Activated CD8-positive, alpha-beta T cell treated with anti-CD3 and anti-CD28 coated beads, Interleukin-2, amount 10 ng/mL, durations not matched to agents 7 days and 5 days (primary cell): ENCODE measurements at places on chromosomes 3 and 15.
A peak's percentile ranks its signal among the peaks of the same experiment; 100 is the strongest.

GRCh38 chr15:99961011-99961441 lies 227.8 kb upstream of the LYSMD4 start:
- no peak for DNase-seq

GRCh38 chr15:73891328-73892315 lies 18.3 kb downstream of the TBC1D21 start:
- DNase-seq: no peak

DNA sequence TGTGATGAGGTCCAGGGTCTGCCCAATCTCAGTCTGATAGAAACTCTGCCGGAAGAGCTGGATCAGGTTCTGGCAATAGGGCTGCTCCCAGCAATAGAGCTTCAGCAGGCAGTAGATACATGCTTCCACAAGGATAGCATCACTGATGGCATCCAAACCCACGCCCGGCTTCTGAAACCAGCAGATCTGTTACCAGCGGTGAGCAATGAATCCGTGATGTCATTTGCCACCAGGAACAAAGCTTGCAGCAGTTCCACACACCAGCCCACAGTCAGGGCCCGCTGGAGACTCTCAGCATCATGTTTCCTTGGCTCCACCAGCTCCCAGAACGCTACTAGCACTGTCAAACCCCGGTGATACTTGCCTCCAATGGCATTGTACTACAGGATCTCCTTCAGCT lies 19.3 kb upstream of the TTBK2 start:
- DNase-seq: no peak

DNA sequence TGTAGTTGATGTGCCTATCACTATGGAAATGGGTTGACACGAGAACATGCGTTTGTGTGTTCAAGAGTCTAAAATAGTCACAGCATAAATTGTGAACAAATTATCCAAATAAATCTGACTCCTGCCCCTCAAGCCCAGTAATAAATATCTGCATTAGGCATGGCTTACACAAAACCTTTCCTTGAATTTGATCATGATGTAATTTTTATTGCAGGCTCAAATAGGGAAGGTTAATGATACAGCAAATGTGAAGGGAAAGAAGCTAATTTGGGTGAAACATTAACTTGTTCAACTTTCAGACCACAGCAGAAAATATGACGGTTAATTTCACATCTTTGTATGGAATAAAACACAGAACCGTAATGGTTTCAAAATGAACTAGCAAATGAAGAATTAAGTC lies 74.6 kb downstream of the WNT5A start:
- no peak for DNase-seq

- DNase-seq: no peak
These were observed 368.4 kb upstream of the IL12A start for GRCh38 chr3:159620281-159620680.

DNA sequence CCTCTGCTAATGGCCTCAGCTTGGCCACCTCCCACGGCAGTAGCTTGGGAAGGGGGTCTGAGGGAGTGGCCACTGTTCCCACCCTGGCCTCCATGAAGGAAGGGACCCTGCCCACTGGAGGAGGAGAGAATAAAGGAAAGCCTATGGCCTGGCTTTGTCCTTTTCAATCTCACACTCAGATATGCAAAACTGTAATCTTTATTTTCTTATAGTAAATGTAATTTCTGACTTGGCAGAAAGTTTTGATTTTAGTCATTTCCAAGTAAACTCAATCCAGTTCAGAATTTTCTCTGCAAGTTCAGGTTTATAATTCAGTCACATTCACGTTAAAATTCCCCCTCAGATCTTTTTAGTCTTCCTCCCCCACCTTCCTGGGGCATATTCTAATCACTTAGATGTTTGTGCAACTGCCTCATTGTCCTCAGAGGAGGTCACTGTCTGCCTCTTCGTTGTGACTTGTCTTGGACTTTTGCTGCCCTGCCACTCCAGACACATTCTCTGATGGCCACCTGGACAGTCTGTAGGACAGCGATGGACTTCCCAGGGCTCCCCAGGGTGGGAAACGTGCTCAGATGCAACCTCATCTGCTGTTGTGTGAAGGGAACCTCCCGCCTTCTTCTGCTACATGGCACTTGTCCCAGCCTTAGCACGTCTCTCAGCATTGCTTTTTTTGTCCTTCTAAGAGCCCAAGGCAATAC lies 222.8 kb upstream of the TBL1XR1 start:
- no peak for DNase-seq

GRCh38 chr3:174949523-174949922 lies 90.4 kb downstream of the NAALADL2 start:
- DNase-seq: no peak

- DNase-seq: no peak
These were observed 13.1 kb downstream of the CA12 start for GRCh38 chr15:63368503-63368902.

- DNase-seq: no peak
These were observed 53.9 kb upstream of the HERC1 start for GRCh38 chr15:63887630-63888029.

DNA sequence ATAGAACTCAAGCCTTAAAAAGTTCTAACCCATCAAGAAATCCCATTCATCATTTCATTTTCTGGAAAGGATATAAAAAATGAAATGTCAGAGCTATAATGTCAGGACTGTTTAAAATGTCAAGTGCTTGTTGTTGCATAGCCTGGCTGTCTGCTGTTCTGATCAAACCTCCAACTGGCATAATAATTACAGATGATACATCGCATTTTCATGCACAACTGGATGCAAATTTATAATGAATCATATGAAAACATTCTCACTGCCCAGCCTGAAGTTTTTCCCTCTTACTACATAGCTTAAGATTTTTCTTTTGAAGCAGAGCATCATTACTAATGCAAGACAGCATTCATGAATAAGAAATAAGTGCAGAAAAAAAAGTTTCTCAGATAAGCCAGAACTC lies 46.5 kb downstream of the GUCA1C start:
- DNase-seq: no peak

DNA sequence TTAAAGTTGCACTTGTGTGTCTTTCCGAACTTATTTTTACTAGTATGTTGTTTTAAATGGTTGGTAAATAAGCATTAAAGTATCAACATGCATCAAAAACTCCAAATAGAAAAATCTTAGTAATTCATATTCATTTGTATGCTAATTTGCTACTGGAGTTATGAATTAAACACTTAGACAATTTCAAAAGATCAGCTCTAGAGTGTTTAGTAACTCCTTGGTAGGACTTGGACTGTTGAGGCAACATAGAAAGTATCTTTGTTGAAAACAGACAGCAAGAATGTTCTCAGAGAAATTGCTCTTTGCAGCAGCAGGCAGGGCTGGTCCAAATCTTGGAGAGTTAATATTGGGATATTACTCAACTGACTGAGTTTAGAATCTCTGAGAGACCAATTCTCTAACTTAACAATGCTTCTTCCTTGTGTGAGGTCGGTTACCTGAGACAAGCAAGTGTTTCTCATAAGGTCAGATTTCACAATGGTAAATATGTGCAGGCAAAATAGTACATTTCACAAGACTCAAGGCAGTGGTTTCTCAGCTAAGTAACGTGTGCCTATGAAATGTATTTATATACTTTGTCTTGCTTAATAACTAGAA lies 147.8 kb upstream of the IL12A start:
- DNase-seq: no peak

- peak; percentile 29 for DNase-seq
These were observed 178.3 kb downstream of the UACA start for GRCh38 chr15:70584838-70585706.

DNA sequence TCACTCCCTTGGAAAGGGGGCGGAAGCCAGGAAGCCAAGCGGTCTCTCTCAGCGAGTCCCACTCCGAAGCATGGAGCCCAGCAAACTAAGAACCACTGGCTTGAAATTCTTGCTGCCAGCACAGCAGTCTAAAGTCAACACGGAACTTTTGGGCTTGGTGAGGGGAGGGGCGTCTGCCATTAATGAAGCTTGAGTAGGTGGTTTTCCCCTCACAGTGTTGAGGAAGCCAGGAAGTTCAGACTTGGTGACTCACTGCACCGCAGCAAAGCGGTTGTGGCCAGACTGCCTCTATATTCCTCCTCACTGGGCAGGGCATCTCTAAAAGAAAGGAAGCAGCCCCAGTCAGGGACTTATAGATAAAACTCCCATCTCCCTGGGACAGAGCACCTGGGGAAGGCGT lies 665.4 kb upstream of the CBLB start:
- DNase-seq: peak; percentile 54

- no peak for DNase-seq
These were observed 107.7 kb upstream of the CADPS start for GRCh38 chr3:62982795-62983455.

- no peak for DNase-seq
These were observed 317.5 kb upstream of the MCTP2 start for GRCh38 chr15:93913871-93914270.

DNA sequence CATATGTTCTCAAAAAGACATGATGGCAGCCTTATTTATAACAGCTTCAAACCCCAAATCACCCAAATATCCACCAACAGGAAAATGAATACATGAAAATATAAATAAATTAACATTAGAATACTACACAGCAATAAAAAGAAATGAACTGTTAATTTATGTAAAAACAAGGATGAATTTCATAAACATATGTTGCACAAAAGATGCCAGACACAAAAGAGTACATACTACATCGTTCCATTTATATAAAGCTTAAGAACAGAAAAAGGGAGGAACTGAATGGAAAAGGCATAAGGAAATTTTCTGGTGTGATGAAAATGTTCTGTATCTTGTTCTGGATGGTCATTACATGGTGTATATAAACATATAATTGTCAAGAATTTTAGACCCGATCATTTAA lies 69.9 kb upstream of the TUSC7 start:
- no peak for DNase-seq

GRCh38 chr15:98455904-98456303 lies 192.4 kb upstream of the IGF1R start:
- no peak for DNase-seq

- no peak for DNase-seq
These were observed 13.6 kb upstream of the ZNF774 start for GRCh38 chr15:90338532-90338931.

DNA sequence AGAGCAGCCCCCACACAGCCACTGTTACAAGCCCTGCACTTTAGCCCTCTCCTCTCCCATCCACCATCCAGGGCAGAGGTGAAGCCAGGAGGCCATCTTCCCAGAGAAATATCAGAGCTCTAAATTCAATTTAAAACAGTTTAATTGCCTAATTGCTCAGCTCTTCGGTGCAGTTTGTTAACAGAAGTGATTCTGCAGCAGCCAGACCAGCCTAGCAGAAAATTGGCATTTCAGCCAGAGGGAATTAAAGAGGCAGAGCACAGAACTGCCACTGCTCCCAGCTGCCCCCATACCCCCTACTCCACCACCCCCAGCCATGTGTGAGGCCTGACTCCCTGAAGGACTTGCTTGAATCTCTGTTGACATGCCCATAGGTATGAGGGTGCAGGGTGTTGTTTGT lies 38.5 kb downstream of the TPRA1 start:
- DNase-seq: no peak

DNA sequence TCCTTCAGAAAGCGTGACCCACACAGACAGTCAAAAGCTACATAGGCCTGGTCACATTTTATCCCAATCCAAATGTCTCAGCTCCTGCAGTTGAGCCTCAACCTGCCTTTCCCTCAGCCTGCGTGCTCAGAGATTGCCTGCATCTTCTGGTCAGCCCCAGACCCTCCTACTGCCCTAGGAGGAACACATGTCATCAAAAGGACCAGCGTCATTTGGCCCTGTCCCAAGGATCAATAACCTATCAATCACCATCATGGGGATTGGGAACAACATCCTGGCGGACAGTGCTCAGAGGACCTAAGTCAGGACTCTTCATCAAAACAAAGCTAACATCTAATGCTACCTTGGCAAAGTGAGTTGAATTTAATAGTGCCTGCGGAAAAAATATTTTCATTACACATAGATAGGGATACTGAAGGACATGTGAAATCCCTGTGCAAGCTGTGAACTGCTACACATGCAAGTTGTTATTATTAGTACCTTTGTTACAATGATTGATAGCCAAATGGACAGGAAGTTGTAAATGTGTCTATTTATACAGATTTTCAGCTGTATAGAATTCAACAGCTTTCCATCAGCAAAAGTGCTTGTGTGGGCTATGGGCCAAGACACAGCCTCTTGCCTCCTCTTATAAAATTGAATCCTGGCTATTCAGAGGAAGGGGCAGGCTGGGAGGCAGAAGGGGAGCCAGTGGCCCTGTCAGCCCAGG lies 47.7 kb downstream of the UMPS start:
- DNase-seq: no peak

- no peak for DNase-seq
These were observed 213.4 kb downstream of the ZBBX start for GRCh38 chr3:167166594-167167253.

- no peak for DNase-seq
These were observed 30.1 kb downstream of the FOXL2 start for GRCh38 chr3:138916824-138917223.

GRCh38 chr15:57589281-57589680 lies 2.4 kb upstream of the MYZAP start:
- DNase-seq: no peak

- no peak for DNase-seq
These were observed 256.4 kb downstream of the IGSF11 start for GRCh38 chr3:118778201-118778600.

- DNase-seq: no peak
These were observed 63.1 kb downstream of the IL16 start for GRCh38 chr15:81259760-81260298.

DNA sequence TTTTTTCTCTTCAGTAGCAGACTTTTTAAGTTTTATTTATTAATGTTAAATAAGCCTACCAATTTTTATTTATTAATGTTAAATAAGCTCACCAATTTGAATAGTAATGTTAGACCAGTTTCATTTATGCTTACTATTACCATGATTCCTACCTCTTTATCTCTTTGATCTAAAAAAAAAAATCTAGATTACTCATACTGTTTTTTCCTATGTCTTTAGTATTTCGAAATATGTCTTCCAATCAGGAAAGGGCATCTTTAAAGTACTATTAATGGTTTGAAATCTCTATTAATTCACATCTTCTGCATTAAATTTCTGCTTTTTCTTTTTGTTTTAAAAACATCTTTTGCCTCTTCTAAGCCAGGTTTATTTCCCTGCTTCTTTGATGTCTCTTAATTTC lies 27.5 kb upstream of the MAPKBP1 start:
- no peak for DNase-seq

DNA sequence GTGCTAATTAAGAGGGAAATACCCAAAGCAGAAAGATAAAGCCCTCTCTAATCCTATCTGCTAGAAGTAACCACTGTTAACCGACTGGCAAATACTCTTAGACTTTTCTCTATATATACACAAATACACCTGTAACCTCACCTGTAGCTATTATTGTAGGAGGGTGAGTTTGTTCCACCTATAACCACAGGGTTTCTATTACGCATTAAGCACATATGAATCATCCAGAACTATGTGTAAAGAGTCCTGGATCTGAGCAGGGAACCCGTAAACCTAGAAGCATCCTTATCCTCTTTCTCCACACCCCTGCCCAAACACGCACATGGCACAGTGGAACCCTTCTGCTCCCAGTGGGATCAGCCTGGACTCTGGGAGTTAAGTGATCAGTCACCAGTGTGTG lies 172.8 kb upstream of the C2CD4B start:
- DNase-seq: no peak

- DNase-seq: no peak
These were observed 17.4 kb downstream of the ITGA11 start for GRCh38 chr15:68414591-68414990.
